ENCODE measurements at places on chromosomes 7 and 10.

DNA sequence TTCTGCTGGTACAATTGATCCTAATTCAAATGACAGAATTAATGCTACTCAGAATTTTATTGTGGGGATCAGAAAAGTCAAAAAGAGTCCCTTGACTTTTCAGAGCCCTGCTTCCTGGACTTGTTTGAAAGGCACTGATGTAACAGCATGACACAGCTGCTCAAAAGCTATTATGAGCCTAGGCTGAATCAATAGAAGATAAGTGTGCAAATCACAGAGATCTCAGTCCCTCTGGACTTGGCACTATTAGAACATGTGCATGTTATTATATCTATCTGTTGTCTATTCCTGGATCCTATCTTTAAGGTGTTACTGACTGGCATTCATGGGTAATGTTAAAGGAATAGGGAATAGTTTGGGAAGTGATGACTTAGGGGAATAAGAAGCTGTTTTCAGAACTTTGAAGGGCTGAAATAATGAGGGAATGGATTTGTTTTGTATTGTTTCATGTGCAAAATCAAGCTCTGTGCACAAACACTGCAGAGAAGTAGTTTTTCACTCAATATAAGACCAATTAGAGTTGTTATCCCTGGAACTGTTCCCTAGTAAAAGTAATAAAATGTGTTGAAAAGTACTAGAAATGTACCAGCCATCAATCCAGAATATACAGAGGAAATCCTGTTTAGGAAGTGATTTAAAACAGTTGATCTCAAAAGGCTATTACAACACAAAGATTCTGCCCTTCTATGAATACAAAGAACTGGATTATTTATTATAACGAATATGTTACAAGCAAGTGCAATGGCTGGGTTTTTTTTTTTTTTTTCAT lies 814.9 kb upstream of the C7orf33 start:
- no peak for DNase-seq

DNA sequence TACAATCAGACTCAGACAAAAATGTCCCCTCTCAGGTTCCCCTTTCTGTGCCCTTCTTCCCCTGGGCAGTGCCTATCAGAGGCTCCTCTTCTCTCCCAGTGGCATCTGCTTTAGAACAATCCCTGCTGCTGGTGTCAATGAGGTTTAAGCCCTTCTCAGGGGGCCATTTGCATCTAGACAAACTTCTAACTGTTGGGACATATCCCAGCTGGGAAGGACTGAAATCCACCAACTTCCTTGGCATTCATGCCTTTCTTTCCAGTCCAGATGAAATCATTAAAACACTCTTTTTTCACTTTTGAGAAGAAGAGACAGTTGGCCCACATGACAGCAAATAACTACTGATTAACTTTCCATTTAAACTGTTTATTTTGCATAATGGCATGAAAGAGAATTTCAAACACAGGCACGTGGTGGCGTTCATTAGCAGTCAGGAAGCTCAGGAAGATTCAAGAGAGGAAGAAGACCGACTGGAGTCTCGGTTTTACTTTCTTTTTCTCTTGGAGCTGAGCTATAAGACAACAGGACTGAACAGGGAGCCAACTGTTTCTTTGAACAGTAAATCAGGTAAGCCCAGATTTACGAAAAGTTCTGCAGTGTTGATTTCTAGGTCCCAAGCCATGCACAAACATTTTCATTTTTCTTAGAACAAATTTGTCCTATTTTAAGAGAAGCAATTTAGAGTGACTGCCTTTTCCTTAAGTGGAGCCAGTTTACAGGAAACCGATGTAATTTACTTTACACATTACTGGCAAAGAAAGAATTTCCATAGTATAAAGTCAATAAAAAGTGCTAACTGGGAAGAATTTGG lies at the start of gene GIMAP2:
Gene GIMAP2 (plus strand): TSS at position 488 of the 811 bp plus-strand sequence. CDS start 1,354 bp downstream, outside the sequence.
- DNase-seq = no peak

GRCh38 chr10:11823122-11823988 lies at the start of gene PROSER2:
PROSER2 (plus strand) TSS chr10:11823356; CDS start chr10:11852078, 28,722 bp downstream.
- DNase-seq = no peak

DNA sequence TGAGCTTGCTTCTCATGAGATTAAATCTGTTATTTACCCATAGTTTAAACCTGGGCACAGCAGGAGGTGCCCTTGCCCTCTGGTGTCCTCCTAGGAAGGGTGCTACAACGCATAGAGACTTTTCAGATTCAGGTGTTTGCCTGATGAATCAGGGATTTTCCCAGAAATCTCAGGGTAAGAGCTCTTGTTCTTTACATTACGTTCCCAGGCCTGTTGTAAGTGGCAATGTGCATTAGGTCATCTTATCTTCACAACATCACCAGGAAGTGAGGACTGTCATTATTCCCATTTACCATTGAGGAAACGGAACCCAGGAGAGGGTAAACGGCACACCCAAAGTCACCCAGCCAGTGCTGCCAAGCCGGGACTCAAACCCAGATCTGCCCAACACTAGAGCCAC lies 73.0 kb downstream of the NHLRC2 start:
- DNase-seq = no peak

- DNase-seq = no peak
Observed at GRCh38 chr10:5574642-5575131, 49.9 kb downstream of the CALML3 start.

DNA sequence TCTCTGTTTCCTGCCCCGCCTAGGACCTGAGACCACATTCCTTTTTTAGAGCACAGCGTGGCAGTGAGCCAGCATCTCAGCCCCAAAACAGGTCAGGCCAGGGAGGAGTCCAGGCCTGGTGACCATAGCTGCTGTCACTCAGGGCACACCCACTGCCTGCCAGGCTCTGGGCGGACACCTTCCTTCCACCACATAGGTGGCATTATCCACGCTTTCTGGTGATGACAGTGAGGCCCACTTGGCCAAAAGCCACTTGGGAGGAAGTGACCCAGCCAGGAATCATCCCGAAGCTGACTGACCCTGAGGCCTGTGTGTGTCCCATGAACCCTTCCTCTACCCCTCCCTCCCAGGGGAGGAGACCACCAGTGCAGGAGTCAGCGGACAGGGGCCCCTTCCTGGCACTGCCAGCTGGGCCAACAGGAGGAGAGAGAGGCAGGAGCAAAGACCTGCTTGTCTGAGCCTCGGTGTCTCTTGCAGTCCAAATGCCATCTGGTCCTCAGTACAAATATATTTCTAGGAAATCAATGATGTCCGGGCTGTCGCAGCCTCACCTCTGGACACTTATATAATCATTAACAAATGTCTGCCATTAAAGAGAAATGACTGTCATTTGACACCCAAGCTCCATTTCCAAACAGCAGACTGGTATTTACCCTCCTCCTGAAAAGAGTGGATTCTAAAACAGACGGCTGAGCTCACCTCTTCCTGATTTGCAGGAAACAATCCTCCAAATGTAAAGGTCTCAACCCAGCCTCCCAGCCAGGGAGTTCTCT lies 63.0 kb downstream of the ABRAXAS2 start:
- DNase-seq = no peak

DNA sequence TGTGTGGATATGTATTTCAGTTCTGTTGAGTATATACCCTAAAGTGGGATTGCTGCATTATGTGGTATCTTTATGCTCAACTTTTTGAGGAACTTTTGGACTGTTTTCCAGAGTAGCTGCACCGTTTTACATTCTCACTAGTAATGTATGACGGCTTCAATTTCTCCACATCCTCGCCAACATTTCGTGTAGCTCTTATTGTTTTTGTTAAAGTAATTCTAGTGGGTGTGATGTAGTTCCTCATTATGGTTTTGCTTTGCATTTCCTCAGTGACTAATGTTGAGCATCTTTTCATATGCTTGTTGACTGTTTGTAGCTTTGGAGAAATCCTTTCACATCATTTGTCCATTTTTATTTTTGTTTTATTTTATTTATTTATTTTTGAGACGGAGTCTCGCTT lies 4.5 kb downstream of the STMP1 start:
- no peak for DNase-seq

GRCh38 chr7:1720326-1720725 lies 50.2 kb downstream of the ELFN1 start:
- DNase-seq = no peak

- no peak for DNase-seq
Observed at GRCh38 chr10:12922117-12922900, 79.2 kb downstream of the CCDC3 start.

DNA sequence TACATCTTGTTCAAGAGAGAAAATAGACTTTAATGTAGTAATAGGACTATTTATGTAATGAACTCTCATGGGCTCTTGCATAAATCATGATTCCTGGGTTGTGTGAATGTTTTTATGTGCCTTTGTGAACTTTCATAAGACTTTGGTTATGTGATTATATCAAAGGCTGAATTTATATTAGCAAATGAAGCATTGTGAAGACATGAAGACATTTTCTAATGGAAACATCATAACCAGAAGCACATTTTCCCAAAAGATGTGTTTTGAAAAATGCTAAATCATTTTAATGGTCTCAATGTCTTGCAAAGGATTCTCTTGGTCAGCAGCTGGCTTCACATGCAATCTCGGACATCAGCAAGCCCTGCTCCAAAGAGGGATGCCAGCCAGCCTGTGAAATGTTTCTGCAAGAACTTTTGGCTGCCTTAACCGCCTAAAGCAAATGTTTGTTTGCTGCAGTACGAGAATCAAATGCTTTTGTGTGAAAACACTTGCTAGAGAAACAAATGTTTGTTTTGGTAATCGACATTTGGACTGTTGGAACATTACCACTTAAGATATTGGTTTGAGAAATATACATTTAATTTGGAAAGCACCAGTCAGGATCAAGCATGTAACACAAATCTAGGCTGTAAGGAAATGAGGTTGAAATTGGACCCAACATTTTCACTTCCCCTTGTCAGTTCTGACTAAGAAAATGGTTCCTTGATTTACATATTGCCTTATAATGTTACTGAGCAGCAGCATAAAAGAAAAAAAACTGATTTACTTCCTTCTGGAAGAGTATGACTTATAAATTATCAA lies 102.1 kb downstream of the RTKN2 start:
- peak; percentile 95 for DNase-seq

DNA sequence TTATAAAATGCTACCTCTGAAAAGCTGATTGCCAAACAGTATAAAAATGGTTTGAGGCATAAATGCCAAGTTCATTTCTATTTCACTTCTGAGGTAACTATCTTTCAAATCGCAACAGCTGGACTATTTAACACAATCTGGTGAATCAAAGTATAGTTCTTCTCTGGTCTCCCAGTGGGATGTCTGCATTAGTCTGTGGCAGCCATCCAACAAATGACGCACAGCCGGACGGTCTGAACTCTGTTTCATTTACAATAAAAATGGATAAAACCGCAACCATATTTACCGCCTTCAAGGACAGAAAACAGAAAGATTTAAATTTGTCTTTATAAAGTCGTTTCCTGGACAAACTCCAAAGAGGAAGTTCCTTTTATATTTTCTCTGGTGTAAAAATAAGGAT lies 41.9 kb downstream of the ENO4 start:
- no peak for DNase-seq

- no peak for DNase-seq
Observed at GRCh38 chr10:113027574-113028455, 77.8 kb downstream of the TCF7L2 start.

GRCh38 chr7:35819310-35819709 lies 18.5 kb downstream of the SEPTIN7 start:
- DNase-seq = no peak

- no peak for DNase-seq
Observed at GRCh38 chr7:95526128-95526738, 40.5 kb downstream of the ASB4 start.

- DNase-seq = no peak
Observed at GRCh38 chr7:94052398-94053180, 48.4 kb upstream of the BET1 start.

DNA sequence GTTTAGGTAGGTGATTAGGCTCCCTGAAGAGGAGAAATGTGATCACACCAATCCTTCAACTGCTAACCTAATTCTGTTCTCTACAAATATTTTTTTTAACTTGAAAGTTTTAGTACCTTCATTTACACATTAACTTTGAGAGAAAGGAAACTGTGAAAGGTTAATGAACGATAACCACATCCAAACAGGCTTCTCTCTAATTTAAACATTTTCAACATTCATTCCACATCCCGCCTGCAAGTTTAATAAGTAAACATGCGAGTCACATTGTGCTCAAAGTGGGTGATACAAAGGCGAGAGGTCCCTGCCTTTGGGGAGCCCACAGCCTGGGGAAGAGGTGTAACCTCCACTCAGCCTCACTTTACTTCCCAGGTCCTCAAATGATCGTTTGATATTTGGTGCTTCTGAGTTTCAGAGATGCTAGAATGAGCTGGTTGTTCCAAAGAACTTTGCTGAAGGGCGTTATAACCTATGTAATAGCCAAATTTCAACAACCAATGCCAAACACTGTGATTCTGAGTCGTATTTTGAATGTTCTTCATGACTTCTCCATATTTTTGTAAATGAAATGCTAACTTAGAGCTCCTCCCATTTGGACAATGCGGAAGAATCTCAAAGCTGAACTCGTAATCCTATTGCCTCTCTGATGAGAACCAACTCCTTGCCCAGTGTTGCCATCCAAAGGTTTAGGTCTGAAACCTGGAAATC lies 47.5 kb downstream of the DENND2A start:
- no peak for DNase-seq

- no peak for DNase-seq
Observed at GRCh38 chr7:22159341-22159740, 197.6 kb downstream of the RAPGEF5 start.

GRCh38 chr10:30803892-30804322 lies 174.4 kb upstream of the LYZL2 start:
- peak; percentile 75 for DNase-seq

DNA sequence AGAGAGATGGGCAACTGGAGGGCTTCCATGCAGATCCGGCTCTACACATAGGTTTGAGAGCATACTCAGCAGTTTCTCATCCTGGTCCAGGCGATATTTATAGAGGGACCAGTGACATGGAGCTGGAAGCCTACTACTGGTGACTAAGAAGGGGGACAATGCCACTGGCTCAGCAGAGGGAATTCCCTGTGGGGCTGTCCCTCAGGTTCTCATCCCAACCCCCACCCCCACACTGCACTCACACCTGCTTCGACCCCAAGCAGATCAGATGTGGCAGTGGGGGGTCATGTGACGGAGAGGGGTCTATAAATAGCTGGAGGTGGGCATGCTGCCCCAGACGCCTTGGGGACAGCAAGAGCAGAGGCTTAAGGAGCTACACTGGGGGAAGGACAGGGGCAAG lies at the start of gene CLCN1:
Gene CLCN1 (plus strand): TSS at position 336 of the 400 bp plus-strand sequence. CDS start 102 bp downstream, outside the sequence.
- no peak for DNase-seq

- no peak for DNase-seq
Observed at GRCh38 chr7:101216001-101216859, 1.2 kb downstream of the PLOD3 start.

DNA sequence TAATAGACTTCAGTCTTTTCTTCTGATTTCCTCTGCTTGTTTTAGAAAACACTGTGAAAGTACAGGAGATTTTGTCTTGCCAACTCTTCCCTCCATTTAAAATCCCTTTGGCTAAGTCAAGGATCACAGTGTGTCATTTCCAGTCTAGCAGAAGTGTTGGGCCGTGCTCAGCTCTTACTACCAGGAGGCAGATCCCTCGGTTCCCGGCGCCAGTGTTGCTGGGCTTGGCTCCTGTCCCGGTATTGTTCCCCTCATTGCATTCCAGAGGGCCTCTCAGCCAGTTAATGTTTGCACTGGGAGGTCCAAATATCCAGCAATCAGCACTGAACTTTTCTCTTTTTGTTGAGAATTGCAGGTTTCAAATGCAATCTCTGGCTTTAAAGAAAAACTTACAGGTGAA lies 612.1 kb upstream of the MGMT start:
- no peak for DNase-seq
